ENCODE measurements at places on chromosomes 5 and 9.

DNA sequence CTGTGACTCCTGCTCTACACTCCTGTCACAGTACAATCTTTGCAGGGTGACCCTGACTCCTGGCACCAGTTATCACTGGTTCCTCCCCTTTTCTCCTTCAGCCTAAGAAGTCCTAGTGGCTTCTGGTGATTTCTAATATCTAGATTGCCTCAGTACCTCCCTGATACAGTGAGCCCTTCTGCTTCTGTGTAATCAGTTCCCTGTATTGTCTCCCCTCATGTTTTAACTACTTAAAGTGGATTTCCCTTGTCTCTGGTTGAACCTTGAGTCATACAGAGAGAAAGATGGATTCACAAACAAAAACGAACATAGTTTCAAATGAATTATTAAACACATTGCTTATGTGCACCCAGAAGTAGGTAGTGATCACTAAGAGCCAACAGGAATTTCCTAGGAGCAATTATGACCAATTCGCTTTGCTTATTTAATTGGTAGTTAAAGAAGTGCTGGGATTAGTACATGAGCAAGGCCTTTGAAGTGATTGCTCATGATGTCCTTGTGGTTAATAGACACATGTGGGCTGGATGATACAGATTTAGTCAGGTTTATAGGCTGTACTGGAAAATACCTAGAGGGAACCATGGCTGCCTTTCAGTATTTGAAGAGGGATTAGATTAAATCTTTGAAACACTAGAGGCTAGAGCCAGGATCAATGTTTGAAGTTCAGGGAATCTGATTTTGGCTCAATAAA is 145.8 kb upstream of the MEF2C start:
- DNase-seq, result peak; percentile 68

DNA sequence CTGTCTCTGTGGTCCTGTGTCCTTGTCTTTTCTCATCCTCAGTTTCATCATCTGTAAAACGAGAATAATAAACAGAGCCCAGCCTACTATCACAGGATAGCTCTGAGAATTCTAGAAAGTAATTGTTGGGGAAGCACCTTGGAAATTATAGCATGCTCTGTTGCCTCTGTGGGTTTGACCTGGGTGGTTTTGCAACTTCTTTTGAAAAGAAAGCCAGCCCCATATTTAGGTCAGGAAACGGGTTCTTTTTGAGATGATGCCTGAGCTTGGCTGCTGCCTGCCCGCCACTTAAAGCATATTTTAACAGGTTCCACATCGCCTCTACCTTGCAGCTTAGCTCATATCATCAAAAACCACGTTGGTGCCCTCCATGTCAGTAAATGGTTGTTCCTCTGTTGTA is 111.1 kb downstream of the TLR4 start:
- no peak for DNase-seq

GRCh38 chr5:138491669-138492559 is 26.6 kb downstream of the EGR1 start:
- DNase-seq, result peak; percentile 71

GRCh38 chr5:57383093-57383861 is 99.3 kb downstream of the ACTBL2 start:
- DNase-seq, result peak; percentile 95

- DNase-seq, result no peak
These were observed 167.4 kb downstream of the PRELID2 start for GRCh38 chr5:145667742-145668141.

GRCh38 chr5:157350939-157351801 is 85.2 kb downstream of the CYFIP2 start:
- no peak for DNase-seq

DNA sequence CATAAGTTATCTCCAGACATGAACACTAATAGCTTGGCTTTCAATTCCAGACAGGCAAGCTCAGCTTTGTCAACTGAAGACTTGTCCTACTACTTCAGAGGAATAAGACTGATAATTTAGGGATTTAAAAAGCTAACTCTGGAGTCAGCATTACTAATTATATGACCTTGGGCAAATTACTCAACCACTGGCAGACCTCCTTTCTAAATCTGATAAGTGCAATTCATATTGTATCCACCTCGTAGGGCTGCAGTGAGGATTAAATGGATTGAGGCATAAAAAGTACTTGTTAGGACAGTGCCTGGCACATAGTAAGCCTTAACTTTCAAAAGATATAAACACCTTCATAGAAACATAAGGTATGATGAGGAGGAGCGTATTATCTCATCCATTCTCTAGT is 104.4 kb downstream of the KLHL3 start:
- no peak for DNase-seq

GRCh38 chr9:12777121-12778022 is 2.6 kb downstream of the LURAP1L start:
- no peak for DNase-seq

GRCh38 chr5:3778000-3778550 is 182.4 kb downstream of the IRX1 start:
- no peak for DNase-seq

- DNase-seq, result no peak
These were observed 71.9 kb downstream of the USP20 start for GRCh38 chr9:129907201-129907600.

- DNase-seq, result no peak
These were observed 24.2 kb upstream of the ZNF618 start for GRCh38 chr9:113851873-113852272.

- peak; percentile 54 for DNase-seq
These were observed 271.8 kb downstream of the NNT start for GRCh38 chr5:43874772-43875171.

DNA sequence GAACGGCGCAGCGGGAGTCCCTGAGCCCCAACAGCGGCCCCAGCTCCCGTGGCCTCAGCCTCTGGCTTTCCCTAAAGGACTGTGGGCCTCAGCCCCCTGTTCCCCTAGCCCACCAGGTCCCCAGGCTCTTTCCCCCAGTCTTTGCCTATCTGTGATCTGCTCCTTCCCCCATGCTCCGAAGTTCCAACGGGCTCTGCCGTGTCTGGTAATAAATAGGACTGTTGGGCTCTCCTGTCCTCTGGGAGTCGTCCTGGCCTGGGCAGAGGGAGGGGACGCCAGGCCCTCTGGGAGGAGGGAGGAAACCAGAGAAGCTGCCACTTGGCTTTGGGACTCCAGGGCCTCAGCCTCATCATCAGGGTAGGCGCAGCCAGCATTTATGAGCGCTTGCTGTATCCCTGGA is 28.1 kb downstream of the ADGRD2 start:
- DNase-seq, result no peak

- no peak for DNase-seq
These were observed 26.6 kb downstream of the DPYSL3 start for GRCh38 chr5:147483188-147483790.

DNA sequence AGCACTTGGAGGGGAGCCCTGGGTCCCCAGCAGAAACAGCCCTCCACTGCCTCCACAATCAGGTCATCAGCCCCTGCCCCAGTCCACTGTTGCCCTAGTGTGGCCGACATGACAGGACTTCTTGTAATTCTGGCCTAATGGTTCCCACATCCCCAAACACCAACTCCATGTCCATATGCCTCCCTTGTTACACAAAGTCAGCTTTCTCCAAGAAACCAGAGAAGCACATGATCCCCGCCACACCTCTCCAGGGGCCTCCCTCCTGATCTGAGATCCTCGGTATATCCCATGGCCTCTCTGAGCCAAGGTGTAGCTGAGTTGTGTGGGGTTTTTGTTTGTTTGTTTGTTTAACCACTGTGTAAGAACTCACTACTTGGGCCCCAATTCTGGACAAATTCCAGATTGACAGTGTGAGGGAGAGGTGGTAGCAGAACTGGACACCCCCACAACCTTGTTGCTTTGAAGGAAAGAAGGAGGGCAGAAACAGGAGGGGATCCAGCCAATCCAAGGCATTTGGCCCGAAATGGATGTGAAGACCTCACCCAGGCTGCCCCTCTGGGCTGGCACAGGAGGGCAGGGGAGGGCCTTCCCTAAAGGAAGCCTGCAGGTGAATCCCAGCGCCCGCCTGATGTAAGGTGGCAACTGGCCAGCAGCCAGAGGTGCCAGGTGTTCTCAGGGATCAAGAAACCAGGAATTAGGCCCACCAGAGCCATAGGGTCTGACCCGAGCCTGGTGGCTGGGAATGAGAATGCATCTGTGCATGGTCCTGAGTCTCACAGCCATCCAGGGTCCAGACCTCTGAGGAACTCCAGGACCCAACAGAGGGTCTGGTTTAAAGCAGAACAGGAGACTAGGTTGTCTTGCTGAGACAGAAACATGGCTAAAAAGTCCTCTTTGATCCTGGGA is 13.4 kb downstream of the IRF1 start:
- DNase-seq, result no peak

DNA sequence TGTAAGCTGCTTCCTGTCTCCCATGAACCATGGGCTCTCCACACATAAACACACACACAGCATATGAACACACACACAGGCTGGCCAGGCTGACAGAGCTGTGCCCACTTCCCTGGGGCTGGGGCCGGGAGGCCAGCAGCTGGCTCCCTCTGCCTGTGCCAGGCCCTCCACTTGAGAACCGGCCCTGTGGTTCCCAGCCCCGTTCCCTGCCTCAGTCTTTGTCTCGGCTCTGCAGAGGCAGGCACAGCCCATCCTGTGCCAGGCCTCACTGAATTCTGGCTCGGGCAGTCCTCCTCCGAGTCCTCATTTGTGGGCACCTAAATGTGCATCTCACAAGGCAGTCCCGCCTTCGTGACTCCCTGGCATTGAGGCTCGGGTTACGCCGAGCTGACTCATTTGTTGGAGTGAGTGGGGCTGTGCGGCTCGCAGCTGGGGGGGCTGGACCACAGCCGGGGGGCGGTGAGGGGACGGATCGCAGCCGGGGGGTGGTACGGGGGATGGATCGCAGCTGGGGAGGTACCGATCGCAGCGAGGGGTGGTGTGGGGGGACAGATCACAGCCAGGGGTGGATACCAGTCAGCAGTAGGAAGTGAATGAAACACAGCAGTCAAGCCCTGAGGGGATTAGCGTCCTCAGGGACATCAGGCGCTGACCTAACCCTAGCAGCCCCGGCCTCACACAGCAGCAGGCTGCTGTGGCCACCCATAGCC is 72.3 kb downstream of the PSMB7 start:
- peak; percentile 89 for DNase-seq

- DNase-seq, result no peak
These were observed 40.5 kb downstream of the C9orf50 start for GRCh38 chr9:129580211-129580915.

- no peak for DNase-seq
These were observed 15.7 kb upstream of the C5orf34 start for GRCh38 chr5:43530648-43531047.

- no peak for DNase-seq
These were observed 138.2 kb downstream of the PCSK1 start for GRCh38 chr5:96294884-96295202.

DNA sequence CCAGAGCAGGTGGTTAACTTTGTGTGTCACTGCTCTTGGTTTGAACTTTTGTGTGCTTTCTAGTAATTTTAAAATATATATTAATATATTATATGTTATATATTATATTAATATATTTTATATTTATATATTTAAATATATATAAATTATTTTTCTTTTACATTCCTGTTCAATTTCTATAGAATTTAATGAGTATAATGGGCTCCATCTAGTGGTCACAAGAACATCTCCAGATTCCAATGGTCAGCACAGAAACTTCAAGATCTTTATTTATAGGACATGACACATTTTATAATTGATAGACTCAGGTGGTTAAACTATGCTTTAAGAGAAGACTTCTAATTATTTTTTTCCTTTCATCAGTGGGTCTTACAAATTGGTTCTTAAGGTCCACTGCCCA is 39.1 kb downstream of the COL23A1 start:
- DNase-seq, result no peak

- peak; percentile 40 for DNase-seq
These were observed 29.5 kb downstream of the POU4F3 start for GRCh38 chr5:146368137-146368536.

DNA sequence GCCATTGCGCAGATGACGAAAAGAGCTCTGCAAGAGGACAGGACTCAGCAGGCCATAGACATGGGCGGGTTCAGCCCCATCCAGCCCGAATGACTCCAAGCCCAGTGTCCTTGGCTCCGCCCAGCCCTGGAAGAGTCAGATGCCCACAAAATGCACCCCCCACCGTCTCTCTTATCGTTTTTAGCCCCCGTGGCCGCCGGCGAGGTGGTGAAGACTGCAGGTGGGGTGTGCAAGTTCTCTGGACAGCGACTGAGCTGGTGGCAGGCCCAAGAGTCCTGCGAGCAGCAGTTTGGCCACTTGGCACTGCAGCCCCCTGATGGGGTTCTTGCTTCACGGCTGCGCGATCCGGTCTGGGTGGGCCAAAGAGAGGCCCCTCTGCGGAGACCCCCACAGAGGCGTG is 2.1 kb downstream of the ADGRD2 start:
- no peak for DNase-seq

DNA sequence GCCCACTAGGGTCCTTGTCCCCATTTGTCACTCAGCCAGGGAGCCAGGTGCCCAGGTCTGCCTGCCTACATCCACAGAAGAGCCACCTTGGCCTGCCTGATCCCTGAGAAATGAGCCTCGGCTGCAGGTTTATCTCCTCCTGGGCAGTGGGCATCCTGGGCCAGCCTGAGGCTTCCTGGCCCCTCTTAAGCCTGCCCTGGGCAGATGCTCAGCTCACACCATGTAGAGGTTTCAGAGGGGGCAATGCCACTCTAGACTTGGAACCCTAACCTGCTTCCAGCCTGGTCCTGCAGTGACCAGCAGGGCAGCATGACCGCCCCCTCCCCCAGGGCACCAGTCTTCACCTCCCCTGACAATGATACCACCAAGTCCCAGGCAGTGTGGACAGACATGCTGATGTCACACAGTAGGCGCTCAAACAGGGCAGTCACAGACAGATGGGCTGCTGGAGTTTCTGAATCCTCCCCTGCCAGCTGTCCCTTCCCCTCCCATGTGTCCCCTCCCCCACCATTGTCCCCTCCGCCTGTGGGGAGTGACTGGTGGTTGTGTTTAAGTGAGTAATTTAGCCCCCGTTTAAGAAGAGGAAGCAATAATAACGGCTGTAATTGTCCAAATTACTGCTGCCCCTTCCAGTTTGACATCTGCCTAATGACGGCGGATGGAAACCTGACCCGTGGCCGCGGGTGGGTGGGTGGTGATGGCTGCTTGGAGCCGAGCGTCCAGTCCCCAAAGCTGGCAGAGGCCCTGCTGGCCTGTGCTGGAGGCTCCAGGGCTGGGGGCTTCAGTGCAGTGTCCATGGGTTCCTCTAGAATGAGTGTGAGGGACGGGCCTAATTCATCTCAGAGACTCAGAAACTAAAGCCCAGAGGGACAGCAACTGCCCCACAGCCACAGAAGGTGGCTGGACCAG is 147.7 kb downstream of the BARX1 start:
- DNase-seq, result no peak

DNA sequence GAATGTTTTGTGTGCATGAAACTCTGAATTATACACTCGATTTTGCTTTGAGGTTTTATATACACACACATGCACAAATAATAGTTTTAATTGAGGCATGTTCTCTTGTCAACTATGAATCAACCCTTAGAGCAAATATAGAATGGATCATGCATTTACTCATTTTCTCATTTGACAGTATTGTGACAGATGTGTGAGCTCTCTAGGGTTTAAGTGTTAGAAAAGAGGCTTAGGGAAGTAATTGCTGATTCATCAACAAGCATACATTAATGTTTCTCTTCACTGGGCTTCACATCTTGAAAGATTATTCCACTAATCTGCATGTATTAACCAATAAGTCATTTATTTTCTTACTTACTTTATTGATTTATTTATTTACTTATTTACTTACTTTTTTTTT is 1356.8 kb upstream of the ACO1 start:
- DNase-seq, result no peak

- peak; percentile 30 for DNase-seq
These were observed 132.4 kb downstream of the HACD4 start for GRCh38 chr9:20898885-20899554.

All from HT1080 (cell line).